ENCODE measurements at places on chromosomes 2 and 18.

- no peak for DNase-seq
Measured at GRCh38 chr18:48806551-48807261, 144.1 kb downstream of the SMAD7 start.

- DNase-seq: no peak
Measured at GRCh38 chr18:61820882-61821281, 71.9 kb downstream of the RNF152 start.

DNA sequence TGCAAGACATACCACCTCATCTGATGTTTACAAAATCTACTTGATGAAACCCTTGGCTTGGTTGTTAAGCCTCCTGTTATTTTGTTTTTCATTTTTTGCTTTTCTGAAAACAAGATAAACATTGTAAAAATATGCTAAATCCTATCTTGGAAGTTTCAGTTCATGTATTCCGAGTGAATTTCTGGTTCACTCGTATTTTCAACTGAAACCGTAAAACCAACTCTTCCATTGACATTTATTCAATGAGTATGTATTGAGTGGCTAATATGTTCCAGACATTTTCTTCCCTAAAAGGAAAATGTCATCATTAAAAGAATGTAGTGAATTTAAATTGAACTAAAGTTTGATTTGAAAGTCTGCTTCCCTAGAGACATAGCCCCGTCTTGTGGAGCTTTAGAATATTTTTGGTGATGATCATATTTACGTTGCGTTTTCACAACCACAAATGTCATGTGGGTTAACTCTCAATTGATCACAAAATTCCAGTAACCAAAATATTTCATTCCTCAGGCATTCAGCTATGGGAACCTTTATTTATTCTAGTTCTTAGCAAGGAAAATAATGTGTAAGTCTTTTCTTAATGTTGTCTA, 204.2 kb downstream of the MBD2 start:
- no peak for DNase-seq

DNA sequence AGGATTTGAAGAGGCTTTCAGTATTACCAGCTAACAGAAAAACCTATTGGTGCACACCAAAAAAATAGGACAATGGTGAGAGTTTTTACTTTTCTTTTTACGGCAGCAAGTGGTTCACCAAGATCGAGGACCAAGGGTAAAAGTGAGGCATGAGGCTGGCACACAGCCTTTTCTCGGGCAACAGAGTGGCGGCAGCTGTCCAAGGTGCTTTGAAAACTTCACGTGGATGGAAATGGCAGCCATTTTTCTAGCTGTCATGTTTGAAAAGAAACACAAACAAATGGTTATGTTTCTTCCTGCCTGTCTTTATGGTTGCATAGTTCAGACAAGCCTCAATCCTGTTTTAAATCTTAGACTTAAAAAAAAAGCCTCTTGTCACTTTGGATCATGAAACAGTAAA, 812.5 kb upstream of the CHAC2 start:
- no peak for DNase-seq

DNA sequence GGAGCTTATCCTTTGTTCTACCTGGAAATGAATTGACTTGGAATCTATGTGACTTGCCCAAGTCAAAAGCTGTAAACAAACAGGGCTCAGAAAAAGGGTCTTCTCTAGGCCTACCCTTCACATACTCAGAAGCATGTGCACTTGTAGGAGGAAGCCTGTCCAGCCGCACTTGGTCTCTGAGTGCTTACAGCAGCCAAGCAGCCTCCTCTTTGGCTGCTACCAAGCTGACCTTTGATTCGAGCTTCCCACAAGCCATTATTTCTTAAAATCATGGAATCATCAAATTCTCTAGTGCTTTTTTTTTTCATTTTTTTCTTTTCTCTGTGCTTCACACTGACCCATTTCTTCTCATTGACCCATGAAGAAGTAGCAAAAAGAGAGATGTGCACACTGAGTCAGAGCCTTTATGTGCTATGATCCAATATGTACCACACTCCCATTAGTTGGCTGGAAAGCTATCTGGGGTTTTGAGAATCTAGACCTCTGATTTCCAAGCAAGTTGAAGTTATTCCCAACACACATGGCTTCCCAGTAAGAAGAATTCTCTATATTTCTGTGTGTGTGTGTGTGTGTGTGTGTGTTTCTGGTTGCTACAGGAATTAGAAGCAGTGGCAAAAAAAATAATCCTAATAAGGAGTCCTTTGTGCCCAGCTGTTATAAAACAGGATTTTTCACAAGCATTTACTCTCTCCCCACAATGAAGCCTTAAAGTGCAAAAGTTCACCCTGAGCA, 550.3 kb upstream of the TNP1 start:
- DNase-seq: no peak

DNA sequence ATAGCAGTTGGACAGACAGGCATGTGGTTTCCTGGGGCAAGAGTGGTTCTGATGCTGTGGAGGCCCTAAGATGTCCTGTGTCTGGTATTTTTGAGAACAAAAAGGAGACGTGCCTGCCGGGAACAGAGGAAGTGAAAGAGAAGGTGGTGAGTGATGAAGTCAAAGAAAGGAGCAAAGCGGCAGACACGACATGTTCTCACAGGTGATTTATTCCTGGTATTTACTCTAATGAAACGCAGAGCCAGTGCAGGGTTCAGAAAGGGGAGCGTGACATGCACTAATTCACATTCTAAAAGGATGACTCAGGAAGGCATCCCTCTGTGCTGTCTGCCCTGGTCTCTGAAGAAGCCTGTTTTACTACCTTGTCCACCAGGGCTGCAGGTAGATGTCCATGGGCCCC, 211.0 kb downstream of the KCNE4 start:
- no peak for DNase-seq

GRCh38 chr2:74261204-74261864, 62.9 kb downstream of the MTHFD2 start:
- DNase-seq: no peak

GRCh38 chr2:236572482-236572881, 2.9 kb downstream of the ACKR3 start:
- DNase-seq: no peak

GRCh38 chr2:149483004-149483605, 104.5 kb downstream of the MMADHC start:
- DNase-seq: no peak

- DNase-seq: no peak
Measured at GRCh38 chr2:133223226-133223625, 345.0 kb downstream of the NCKAP5 start.

DNA sequence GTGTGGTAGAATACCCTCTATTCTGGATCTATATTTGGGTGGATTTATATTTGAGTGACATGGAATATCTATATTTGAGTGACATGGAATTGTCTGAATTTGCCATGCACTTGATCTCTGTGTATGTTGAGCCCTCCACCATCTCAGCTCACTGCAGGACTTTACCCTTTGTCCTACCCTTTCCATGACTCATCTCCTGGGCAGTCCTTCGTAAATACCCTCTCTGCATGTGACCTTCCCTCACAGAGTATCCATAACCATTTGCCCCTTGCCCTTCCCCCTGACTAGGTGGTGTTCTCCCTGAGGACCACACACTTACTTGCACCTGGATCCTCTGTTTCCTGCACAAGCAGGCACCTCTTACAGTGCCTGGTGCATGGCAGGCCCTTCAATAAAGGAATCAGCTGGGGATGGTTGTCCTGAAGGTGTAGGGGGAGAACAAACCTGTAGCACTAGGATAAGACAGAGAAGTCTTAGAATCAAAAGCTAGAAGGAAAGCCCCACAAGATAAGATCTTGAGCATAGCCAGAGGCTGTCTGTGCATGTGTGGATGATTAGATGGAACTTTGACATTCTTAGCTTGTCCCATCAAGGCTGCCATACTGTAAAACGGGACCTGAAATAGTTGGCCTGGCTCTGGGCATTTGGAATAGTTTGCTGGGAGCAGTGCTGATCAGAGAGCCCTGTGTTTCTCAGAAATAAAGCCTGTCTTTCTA, 230.4 kb downstream of the FHOD3 start:
- peak; percentile 12 for DNase-seq

DNA sequence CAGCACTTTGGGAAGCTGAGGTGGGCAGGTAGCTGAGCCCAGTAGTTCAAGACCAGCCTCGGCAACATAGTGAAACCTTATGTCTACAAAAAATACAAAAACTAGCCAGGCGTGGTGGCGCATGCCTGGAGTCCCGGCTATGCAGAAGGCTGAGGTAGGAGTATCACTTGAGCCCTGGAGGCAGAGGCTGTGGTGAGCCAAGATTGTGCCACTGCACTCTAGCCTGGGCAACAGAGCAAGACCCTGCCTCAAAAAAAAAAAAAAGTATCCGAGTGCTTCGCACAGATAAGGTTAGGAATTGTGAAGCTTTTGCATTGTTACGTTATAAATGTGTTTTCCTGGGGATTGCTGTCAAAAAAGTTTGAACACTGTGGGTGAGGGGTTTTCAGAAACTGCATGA, 4.1 kb downstream of the CTDSP1 start:
- DNase-seq: no peak

GRCh38 chr2:160110674-160111239, 48.3 kb upstream of the PLA2R1 start:
- DNase-seq: no peak

DNA sequence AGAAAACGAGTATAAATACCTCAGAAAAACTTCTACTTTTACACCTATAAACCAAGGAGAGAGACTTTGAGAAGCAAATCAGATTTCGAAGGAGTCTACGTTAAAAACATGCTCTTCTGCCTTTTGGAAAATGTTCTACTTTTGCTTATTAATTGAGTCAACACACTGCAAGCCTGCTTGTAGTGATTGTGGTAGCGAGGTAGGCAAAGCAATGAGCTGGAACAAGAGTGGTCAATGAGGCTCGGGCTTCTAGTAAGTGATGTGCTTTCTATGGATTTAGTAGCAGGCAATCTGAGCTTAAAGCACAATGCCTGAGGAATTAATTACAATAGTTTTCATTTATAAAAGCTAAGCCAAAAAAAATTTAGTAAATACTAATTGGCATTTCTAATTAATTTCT, 103.4 kb upstream of the TFCP2L1 start:
- DNase-seq: no peak

GRCh38 chr2:70029814-70030409, 57.4 kb upstream of the PCBP1 start:
- peak; percentile 37 for DNase-seq

DNA sequence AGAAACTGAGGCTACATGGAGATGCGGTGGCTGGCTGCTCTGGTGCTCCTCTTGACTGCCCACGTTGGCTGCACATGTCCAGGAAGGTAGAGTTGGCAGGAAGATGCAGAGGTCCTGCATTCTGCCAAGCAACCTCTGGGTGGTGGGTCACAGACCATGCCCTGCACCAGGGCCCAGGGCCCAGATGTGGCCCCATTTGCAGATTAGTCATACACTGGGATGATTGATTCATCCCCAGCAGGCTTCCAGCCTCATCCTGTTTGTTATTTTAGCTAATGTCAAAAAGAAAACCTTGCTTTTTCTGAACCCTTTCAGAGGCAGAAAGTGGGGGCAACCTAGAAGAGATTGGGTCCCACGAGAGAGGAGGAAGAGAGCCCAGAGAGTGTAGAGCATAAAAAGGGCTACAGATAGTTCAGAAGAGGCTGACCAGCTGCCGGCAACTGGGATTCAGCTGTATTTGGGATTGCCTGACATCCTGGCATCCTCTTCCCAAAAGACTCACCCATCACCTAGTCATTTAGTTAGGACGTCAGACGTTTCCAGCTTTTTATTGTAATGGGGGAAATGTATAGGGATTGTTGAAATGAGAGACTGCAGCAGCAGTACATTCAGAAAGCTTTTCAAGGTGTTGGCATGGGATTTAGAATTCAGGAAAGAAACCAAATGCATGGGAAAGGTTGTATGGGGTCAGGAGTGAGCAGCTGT, 101.9 kb downstream of the CTIF start:
- DNase-seq: no peak

GRCh38 chr18:75128911-75129716, 79.8 kb downstream of the PTGR3 start:
- no peak for DNase-seq

DNA sequence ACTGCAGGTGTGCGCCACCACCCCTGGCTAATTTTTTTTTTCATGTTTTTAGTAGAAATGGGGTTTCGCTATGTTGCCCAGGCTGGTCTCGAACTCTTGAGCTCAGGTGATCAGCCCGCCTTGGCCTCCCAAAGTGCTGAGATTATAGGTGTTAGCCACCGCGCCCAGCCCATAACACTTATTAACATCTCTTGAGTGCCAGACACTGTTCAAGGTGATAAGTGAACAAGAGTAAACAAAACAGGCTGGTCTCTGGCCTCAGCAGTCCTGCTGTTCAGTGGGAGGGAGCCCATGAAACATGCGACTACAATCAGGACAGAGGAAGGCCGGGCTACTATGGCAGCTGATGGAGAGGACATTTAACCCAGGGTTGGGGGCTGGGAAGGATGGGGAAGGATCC, 42.3 kb downstream of the KCTD1 start:
- no peak for DNase-seq

- DNase-seq: no peak
Measured at GRCh38 chr18:39779926-39780325, 2175.1 kb upstream of the PIK3C3 start.

DNA sequence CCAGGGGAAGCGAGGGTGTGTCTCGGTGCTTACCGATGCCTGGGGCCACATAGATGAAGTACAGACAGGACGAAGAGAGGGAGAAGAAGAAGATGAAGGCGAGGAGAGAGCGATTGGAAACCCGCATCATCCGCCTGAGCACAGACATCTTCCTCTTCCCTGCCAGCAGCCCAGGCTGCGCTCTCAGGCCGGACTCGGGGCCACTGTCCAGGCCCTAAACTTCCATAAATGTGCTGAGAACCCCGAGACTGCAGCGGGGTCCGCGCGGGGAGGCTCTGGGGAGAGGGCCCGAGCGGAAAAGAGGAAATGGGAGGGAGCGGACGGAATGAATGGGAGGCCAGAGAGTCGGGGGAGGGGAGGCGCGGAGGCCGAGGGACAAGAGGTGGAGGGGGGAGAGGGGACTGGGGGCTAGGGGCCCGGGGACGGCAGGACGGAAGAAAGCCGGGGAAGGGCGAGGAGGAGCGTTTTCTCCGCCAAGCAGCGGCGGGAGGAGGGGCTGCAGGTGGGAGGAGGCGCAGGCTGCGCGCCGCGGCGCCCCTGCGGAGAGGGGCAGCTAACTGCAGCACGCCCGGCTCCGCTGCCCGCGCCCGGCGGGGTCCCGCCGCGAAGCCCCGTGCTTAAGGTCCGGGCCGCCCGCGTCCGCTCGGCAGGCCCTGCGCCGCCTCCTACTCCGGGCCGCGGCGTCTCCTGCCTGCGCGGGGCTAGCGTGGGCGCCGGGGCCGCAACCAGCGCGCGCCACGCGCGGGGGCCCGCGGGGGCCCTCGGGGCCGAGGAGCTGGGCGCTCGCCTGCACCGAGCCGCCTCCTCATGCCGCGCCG, at the start of gene B4GALT6:
TSS of gene B4GALT6 (minus strand) at position 303 of the 818 bp plus-strand sequence. CDS start at position 148, 155 bp downstream.
- peak; percentile 41 for DNase-seq

DNA sequence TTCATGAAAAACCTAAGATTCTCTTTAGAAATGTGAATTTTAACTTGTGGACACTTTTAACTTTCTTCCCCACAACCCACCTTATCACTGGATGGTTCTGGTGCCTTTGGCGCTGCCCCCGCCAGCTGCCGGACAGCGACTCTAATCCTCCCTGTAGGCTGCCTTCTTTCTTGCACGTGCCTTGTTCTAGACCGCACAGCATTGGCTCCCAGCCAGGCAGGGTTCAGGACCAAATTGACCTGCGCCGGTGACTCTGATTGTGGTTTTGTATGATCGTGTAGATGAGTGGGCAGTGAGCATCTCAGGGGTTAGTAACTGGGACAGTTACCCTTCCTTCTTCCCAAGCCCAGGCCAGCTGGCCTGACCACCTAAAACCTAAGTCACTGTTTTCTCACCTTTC, 106.8 kb downstream of the ASAP2 start:
- DNase-seq: no peak

GRCh38 chr2:45445037-45445436, 166.0 kb downstream of the SRBD1 start:
- DNase-seq: no peak

- no peak for DNase-seq
Measured at GRCh38 chr2:23335550-23335949, 49.4 kb upstream of the KLHL29 start.

Measured in HuH-7 (cell line).